ENCODE measurements at places on chromosomes 7 and 10.
A peak's percentile ranks its signal among the peaks of the same experiment; 100 is the strongest.

DNA sequence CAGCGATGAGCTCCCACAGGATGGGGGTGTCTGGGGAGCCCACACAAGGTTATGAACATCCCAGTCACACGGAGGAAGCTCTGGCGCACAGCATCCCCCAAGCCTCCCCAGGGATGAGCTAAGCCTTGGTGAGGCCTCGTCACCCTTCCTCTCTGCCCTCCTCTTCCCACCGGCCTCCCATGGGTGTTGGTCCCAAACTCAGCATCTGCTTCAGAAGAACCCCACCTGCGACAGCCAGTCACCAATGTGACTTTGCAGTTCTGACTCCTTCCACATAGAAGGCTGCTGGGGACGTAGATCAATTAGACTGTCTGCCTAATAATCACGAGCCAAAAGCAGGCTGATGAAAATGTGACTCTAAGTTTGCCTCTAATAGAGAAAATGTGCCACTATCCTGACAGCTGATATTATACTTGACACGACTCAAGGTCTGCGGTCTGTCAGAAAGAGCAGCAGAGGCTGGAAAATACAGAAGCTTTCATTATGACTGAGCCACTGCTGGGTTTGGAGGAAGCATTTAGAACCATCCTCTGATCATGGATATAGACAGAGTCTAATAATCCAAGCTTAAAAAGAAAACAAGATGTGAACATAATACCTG lies 116.0 kb upstream of the PFKP start:
- no peak for DNase-seq

- no peak for DNase-seq
These were observed 360.4 kb downstream of the EXOC4 start for GRCh38 chr7:133613250-133613790.

GRCh38 chr7:92043637-92044036 lies 90.6 kb downstream of the CYP51A1 start:
- no peak for DNase-seq

DNA sequence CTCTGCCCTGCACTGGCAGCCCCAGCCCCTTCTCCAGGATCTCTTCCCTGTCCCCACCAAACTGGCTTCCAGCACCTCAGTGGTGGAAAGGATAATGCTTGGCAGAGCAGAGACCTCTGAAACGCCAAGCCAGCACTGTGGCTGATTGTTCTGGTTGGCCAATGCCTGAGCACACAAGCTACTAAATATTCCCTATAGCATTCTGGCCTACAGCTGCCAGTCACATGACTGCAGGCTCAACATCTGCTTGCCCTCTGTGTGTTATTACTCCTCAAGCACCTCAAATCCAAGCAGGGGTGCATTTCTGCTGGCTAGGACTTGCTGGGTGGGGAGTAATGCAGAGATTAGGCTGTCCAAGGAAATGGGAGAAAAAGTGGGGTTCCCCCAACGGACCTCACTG lies 6.1 kb downstream of the TBATA start:
- DNase-seq = no peak

GRCh38 chr10:101291331-101292193 lies 62.3 kb upstream of the LBX1 start:
- no peak for DNase-seq

GRCh38 chr10:61338146-61338545 lies 115.0 kb downstream of the TMEM26 start:
- DNase-seq = no peak

DNA sequence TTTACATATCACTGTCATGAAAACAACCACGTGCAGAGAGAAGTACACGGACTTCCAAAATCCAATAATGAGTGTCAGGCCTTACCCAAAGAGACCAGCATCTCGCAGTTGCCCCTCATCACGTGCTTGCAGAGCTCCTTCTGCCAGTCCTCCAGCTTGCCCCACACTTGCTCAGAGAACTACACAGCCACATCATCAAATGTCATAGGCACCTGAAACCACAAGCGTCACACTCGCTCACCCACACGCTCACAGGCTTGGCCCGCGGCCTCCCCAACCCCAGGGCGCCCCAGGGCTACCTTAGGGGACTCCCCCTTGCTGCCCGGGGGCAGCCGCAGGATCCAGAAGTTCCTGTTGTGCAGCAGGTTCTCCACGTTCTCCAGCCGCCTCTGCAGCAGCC lies 123.4 kb upstream of the ZNF746 start:
- DNase-seq = no peak

DNA sequence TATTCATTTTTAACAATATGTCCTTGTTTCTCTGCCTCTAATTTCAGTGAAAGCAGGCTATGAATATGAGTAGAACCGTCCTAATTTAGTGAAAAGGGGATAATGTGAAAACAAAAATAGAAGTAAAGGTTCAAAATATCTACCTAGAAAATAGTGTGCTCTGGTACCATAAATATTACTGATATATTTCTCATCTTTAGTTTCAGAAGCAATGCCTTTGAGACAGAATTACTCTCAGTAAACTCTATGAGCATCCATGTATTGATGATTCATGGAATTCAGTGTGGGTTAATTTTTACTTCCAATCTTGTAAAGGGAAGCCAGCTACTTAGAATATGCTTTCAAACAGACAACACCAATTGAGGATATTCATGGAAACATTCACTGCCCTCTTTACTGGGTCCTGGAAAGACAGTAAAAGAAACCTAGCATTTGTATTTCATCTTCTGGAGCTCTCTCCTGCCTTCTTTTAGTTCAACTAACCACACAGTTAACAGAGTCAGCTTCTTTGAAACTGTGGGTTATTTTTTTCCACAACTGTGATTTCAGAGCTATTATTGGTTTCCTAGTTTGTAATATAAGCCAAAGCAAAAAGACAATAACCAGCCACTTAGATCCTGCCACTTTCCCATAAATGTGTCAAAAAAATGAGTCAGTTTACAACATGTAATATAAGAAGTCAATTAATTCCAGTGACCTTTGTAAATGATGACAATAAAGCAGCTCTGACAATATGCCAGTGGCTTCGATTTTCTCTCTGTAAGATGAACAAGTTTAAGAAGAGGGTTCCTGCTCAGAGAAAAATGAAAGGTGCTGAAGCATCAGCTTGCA lies 1.7 kb downstream of the LRRN3 start:
- no peak for DNase-seq

- no peak for DNase-seq
These were observed 18.3 kb upstream of the ZC3HAV1L start for GRCh38 chr7:139054101-139054500.

GRCh38 chr10:12350167-12350872 lies 973 bp downstream of the CAMK1D start:
- DNase-seq = no peak

DNA sequence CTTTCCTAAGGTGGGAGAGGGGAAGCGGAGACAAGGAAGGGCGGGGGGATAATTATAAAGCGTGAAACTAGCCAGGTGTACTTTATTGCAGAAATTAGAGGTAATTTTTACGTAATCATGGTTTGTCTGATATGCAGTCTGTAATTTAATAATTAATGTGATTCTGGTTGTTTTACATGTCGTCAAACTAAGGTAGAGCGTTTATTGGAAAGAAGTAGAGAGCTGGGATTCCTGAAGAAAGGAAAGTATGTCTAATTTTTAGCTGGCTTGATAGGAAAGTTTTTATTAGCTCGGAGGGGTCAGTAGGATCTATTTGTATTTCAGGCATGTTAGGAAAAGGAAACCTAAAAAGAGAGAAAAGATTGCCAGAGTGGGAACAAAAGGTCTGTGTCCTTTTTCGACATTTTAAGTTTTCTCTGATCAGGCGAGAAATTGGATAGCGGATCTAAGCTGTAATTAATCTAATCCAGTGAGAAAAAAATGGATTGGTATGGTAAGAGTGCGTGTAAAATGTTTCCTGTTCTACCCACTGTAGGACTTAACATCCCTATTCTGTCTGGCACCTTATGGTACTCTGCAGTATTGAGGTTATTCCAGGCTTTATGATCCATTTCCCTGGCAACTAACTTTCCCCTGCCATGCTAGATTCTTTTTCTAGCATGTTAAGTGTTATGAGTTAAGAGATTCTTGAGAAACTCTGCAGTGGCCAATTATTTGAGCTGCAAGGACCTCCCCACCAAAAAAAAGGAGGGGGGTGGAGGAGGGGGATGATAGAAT lies 1.4 kb downstream of the CELF2 start:
- DNase-seq = no peak

DNA sequence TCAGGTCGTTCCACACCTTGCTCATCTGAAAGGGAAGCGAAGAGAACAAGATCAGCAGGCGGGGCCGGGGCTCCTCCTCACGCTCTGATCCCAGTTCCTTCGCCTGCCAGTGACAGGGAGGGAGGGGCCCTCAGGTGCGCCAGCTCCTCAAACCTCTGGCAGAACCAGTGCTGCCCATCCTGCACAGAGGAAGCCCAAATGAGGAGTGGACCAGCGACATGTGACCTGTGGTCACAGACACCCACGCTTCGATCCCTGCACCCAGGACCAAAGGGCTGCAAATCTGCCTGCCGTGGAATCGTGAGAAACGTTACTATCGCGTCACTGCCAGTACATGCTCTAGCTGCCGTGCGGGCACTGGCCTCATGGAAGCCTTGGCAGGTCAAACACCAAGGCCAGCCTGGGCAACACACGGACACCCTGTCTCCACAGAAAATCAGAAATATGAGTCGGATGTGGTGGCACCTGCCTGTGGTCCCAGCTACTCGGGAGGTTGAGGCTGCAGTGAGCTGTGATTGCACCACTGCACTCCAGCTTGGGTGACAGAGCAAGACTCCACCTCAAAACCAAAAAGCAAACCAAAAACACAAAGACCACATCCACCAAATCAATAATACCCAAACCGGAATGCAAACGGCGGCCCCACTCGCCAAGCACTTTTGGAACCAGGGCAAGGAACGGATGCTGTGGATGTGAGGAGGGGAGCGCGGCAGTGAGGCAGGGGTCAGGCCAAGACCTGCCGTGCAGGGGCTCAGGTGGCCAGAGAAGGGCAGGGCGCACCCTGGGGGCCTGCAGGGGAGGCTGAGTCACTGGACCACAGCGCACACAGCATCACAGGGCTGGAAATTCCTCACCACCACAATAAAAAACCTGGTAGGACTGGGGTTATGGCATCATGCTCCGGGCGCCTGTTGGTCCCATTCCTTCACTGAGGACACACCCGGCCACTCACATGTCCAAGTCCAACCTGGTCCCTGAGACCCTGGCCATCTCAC lies 13.4 kb downstream of the NUDT1 start:
- no peak for DNase-seq

DNA sequence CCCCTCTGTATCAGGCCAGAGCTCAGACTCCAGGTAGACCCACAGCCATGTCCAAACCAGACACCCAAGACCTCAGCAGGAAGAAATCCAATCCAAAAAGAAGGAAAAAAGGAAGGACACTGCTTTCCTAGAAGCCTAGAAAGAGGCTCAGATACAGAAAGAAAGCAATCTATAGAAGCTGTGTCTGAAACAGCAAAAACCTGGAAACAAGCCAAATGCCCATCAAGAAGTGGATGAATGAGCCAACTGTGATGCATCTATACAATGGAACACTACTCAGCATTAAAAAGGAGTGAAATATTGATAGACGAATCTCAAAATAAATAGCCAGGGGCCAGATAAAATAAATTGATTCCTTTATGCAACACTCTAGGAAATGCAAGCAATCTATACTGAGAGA lies 31.6 kb downstream of the GRB10 start:
- no peak for DNase-seq

DNA sequence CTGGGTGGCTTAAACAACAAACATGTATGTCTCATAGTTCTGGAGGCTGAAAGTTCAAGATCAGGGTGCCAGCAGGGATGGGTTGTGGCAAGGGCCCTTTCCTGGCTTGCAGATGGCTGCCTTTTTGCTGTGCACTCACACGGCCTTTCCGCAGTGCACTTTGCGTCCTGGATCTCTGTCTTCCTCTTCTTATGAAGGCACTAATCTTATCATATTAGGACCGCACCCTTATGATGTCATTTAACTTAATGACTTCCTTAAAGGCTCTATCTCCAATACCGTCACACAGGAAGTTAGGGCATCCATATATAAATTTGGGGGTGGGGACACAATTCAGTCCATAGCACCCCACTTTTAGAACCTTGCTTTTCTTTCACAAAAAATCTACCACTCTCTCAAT lies 255.2 kb downstream of the SNX13 start:
- DNase-seq = no peak

GRCh38 chr10:16192337-16192736 lies 244.5 kb upstream of the PTER start:
- no peak for DNase-seq

- no peak for DNase-seq
These were observed 16.5 kb downstream of the CD36 start for GRCh38 chr7:80654887-80655340.

GRCh38 chr7:80060218-80060806 lies 74.3 kb upstream of the GNAI1 start:
- DNase-seq = no peak

GRCh38 chr7:2873686-2874551 lies 29.8 kb upstream of the GNA12 start:
- DNase-seq = no peak

DNA sequence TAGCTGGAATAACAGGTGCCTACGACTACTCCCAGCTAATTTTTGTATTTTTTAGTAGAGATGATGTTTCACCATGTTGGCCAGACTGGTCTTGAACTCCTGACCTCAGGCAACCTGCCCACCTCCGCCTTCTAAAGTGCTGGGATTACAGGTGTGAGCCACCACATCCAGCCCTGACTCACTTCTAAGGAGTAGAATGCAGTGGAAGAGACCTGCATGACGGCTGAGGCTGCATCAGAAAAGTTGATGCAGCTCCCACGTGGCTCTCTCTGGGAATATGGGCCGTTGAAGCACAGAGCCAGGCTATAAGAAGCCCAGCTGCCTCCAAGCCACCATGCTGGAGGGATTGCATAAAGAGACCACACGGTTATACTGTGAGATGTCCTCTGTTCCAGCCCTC lies 21.6 kb upstream of the ASL start:
- no peak for DNase-seq

GRCh38 chr10:77738496-77739158 lies 101.0 kb upstream of the KCNMA1 start:
- DNase-seq = no peak

DNA sequence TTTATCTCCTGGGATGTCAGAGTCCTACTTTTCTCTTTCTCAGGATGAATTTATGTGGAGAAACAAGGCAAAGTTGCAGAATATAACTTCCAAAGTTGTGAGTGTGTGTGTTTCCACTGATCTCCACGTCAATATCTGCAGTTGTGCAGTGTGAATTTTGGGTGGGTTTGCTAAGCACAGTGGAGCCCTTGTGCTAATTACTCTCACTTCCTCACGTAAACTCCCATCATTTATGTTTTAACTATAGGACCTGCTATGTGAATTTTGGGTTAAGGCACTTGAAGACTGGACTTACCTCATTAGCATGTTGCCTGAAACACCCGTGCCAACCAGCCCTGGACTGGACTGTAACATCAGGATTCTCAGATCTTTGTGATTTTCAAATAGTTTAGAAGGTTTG lies 51.9 kb upstream of the NPVF start:
- DNase-seq = no peak

DNA sequence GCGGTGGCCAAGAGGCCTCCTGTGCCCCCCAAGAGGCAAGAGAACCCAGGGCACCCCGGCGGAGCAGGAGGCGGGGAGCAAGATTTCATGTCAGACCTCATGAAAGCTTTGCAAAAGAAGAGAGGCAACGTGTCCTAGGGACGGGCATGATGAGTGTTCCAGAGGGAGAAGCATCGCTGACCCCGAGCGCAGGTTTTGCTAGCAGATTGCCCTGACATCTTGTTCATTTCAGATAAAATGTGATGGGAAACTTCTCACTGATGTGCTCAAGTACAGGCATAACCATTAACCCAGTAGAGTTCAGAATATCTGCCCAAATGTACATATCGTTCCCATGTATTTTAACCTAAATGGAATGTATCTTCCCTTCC lies 129.2 kb downstream of the APBB1IP start:
- DNase-seq = peak; percentile 24

All from hypothalamus (tissue), 51 donors.